ENCODE measurements at places on chromosomes 12 and 14.
A peak's percentile ranks its signal among the peaks of the same experiment; 100 is the strongest.

GRCh38 chr14:93132472-93133065 lies 16.8 kb upstream of the ITPK1 start:
- DNase-seq: peak; percentile 46

DNA sequence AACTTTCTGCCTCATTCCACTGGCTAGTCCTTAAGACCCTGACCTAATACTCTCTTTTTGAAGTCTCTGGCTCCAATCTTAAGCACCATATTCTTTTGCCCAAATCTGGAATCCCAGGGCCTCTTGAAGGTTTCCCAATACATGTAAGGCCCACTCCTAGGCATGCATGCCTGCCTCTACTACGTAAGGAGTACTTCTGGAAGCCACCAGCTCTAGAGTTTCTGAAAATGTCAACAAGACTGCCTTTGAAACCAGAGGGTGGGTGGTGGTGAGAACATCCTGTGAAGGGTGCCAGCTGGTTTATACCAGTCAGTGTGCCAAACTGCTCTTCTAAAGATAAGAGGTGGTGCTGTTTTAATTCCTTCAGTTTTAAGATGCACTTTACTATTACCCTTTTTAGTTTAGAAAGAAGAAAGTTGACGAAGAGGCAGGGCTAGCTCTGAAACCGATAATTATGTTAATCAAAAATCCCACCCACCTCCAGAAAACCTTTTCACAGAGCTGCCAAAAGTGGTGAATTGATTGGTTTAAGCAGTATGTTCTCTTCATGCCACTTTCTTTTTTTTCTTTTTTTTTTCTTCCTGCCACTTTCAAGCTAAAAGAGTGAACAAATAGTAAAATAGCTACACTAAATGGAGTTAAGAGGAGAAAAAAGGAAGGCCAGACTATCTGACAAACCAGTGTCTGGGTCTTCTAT lies 8.7 kb upstream of the WDR89 start:
- peak; percentile 74 for DNase-seq

- no peak for DNase-seq
Observed at GRCh38 chr14:34614638-34615037, 15.3 kb downstream of the SNX6 start.

GRCh38 chr14:100312877-100313400 lies 6.7 kb upstream of the SLC25A29 start:
- no peak for DNase-seq

GRCh38 chr14:88364710-88365413 lies 20.6 kb upstream of the SPATA7 start:
- no peak for DNase-seq

DNA sequence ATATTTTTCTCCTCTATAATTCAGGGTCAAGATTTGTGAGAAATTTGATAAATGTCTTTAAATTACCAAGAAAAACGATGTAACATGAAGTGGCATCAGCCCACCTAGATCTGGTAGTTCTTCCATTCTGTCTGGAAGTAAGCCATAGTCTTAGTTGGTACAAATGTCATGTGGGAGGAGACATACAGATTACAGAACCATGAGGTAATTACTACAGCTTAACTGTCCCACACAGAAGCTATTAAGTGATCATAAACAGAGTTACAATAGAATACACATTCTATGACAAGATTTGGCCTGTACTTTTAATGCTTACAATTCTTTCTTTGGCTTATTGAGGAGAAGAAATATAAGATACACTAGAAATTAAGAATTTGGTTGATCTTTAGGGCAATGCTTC lies 13.7 kb upstream of the SIX1 start:
- DNase-seq: no peak

DNA sequence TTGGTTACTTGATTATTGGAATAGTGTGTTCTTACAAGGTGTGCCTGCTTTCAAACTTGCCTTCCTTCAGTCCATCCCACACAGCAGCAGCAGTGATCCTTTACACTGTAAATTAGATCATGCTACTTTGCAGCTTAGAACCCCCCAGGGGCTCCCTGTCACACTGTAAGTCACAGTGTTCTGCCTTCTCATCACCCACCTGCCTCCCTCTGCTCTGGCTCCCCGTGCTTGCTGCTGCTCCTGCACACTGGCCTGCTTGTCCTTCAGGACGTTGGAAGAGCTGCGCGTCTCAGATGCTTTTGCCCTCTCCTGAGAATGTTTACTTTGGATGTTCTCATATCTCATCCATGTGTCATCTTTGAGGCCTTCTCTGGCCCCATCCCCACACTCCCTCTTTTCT lies 27.3 kb downstream of the ZC3H14 start:
- no peak for DNase-seq

DNA sequence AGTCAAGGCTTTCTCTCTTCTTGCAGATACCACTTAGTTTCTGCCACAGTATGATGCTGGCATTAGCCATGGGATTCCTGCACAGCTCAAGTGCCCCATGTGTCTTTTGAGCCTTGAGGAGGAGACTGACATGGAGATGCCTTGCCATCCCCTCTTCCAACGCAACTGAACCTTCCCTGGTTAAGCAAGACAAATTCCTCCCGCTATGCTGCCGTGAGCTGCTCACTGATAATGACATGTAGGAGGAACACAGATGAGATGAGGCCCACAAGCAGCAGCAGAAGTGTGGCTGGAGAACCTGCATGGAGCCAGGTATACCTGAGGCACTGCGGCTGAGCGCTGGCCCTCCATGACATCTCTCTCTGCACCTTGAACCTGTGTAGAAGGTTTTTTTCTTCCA lies 15.4 kb upstream of the PPP1R1A start:
- no peak for DNase-seq

Data from CD4-positive, alpha-beta T cell treated with Interleukin-21 for 1 hour (primary cell).